ENCODE measurements at places on chromosomes 3 and 15. TPM values are rescaled to one million over a fixed set of nuclear protein-coding genes. Genes with fewer than 3 reads are reported as not detected.

GRCh38 chr3:47871389-47871788, 68.5 kb downstream of the DHX30 start:
- H3K4me3 ChIP-seq: no peak overlapping the region
- no peaks in the 10 kb centered on the region for H3K27me3 ChIP-seq
- H3K4me1 ChIP-seq: no peaks in the 10 kb centered on the region

- no peaks in the 10 kb centered on the region for H3K36me3 ChIP-seq
- no peak overlapping the region for H3K4me3 ChIP-seq
- no peaks in the 10 kb centered on the region for H3K4me1 ChIP-seq
- no peak overlapping the region for H3K27ac ChIP-seq
- DNase-seq: no peak
- no peaks in the 10 kb centered on the region for H3K27me3 ChIP-seq
These were observed 100.6 kb downstream of the STAG1 start for GRCh38 chr3:136651581-136651980.

DNA sequence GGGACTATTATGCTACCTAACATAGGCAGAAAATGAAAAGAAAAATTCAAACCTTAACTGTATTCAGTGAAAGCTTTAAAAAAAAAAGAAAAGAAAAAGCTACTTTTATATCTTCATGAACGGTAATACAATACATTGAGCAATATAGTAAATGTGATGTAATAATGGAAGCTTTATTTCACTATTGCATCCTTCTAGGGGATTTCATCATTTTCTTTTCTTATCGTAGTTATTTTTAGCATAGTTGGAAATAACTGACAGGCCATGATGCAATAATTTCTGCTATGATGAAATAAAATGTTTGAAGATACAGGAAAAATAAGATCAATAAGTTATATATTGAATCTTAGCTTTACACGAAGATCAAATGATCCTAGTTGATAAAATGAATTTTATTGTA, 40.3 kb upstream of the ZCWPW2 start:
- no peak overlapping the region for H3K27ac ChIP-seq
- H3K36me3 ChIP-seq: no peaks in the 10 kb centered on the region
- no peak for DNase-seq
- no peak overlapping the region for H3K4me3 ChIP-seq

GRCh38 chr3:176193032-176193730, 1004.1 kb downstream of the TBL1XR1 start:
- peaks cover 1% of the 10 kb centered on the region for H3K4me1 ChIP-seq
- no peak overlapping the region for H3K4me3 ChIP-seq
- no peaks in the 10 kb centered on the region for H3K36me3 ChIP-seq
- H3K27ac ChIP-seq: no peak overlapping the region

DNA sequence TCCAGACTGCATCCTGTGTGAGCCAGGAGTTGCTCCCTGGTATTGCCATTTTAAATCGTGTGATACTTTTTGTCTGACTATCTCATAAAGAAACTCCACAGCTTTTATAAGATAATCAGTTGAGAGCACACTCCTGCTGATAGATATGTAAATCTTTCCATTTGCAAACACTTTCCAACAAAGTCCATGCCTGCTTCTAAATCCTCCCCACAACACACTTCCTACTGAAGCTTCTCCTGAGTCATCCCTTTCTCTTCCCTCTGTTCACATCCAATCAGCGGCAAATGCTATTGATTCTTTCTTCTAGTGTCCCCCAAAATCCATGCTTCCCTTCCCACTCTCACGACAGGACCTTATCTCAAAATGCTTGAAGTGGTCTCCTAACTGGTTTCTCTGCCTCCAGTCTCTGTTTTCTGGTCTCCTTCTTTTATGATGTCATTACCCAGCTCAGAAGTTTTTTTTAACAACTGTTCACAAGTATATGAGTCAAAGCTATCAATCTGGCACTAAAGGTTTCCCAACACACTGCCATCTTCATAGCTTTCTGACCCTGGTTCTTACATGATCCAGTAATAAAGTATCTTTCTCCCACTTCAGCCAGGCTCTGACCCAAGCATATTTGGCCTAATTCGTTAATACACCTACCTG, 4.5 kb upstream of the WWTR1 start:
- H3K4me3 ChIP-seq: no peak overlapping the region
- H3K4me1 ChIP-seq: peaks cover 5% of the 10 kb centered on the region
- H3K27me3 ChIP-seq: no peaks in the 10 kb centered on the region
- H3K27ac ChIP-seq: no peak overlapping the region
- no peak for DNase-seq
- H3K36me3 ChIP-seq: no peaks in the 10 kb centered on the region

- no peaks in the 10 kb centered on the region for H3K4me1 ChIP-seq
- H3K27ac ChIP-seq: no peak overlapping the region
- no peak overlapping the region for H3K4me3 ChIP-seq
- H3K36me3 ChIP-seq: no peaks in the 10 kb centered on the region
- DNase-seq: no peak
These were observed 7.5 kb upstream of the NR1I2 start for GRCh38 chr3:119774444-119774843.

DNA sequence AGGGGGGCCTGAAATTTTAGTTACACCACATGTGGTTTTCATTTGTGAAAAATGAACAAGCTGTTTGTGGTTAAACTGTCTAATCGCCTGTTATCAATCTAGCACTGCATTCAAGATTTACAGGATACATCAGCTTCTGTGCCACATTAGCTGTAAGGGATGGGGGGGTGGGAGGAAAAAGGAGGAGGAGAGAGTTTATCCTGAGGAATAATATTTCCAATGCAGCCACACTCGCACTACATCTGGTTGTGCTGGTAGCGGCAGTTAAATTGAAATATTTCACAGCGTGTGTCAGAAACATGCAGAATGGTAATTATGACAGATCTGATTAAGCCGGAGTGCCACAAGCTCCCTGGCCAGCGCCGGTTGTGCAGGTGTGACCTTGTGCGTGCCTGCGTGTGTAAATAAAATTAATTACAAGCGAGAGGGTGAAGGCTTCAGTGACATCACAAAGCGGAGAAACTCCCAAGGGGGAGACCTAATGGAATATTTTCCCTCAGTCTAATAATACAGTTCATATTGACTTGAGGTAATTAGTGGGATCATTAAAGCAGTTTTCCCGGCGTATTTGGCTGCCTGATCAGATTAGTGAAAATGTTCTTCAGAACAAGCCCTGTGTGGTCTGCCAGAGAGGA, 55.5 kb downstream of the SATB1 start:
- no peak overlapping the region for H3K27ac ChIP-seq
- H3K4me3 ChIP-seq: no peak overlapping the region
- H3K27me3 ChIP-seq: no peaks in the 10 kb centered on the region

GRCh38 chr15:72604794-72605193, 49.7 kb upstream of the GOLGA6B start:
- no peak overlapping the region for H3K4me3 ChIP-seq
- DNase-seq: no peak
- H3K4me1 ChIP-seq: no peaks in the 10 kb centered on the region
- no peak overlapping the region for H3K27ac ChIP-seq
- no peaks in the 10 kb centered on the region for H3K27me3 ChIP-seq

DNA sequence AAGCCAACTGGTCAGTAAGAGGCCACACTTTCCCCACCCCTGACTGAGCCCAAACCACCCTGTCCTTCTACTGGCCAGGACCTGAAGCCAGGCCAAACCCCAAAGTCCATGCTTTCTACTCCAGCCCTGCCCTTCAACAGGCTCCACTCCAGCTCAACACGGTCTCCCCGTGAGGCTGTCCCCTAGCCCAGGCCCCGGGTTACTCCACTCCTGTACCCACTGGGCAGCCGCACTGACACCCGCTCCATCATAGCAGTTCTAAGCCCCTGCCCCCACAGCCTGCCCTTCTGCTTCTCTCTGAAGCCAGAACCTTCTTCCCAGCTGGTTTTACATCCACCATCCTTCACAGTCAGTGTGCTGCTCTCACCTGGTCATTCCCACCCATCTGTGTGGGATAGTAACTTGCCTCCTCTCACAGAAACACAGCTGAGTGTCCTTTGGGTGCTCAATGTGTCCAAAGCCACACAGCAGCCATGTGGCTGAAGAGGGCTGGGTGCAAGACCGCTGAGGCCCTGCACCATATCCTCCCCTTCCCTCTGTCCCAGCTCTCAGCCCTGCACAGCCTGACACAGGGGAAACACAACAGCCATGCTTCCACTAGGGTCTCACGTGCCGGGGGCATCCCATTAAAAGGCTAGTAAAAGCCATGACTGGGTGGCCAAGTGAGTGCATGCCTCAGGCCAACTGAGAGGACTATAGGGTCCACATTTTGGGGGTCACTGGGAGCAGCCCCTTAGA, 38.1 kb downstream of the TLE3 start:
- H3K4me1 ChIP-seq: peaks cover 8% of the 10 kb centered on the region
- no peak overlapping the region for H3K27ac ChIP-seq
- H3K27me3 ChIP-seq: no peaks in the 10 kb centered on the region
- no peak overlapping the region for H3K4me3 ChIP-seq
- peak; percentile 21 for DNase-seq

- H3K27me3 ChIP-seq: no peaks in the 10 kb centered on the region
- H3K36me3 ChIP-seq: no peaks in the 10 kb centered on the region
- no peak overlapping the region for H3K4me3 ChIP-seq
- H3K4me1 ChIP-seq: no peaks in the 10 kb centered on the region
- no peak for DNase-seq
These were observed 677.8 kb downstream of the FHIT start for GRCh38 chr3:60573494-60573893.

DNA sequence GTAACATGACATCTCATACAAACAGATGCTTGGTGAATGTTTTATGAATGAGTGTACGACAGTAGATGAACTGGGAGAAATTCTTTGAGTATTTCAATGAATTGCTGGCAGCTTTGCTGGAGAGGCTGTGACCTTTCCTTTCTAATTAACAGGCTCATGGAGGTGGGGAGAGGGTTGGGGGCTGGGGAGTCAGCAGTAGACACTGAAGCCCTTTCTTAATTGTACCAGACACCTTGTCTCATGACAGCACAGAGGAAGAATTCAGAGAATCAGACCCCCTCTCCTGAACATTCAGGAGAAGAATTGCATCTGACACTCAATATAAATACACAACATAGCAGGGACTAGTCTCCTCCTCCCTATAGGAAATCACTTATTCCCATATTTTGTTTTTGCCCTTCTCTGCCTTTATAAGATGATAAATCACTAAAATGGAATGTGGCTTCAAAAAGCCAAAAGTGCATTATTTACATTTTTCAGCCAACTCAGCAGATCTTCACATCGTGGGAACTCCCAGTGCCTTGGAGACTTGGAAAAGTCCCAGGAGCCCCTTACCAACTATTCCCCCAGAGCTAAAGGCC, 66.2 kb upstream of the TPM1 start:
- H3K27me3 ChIP-seq: no peaks in the 10 kb centered on the region
- no peaks in the 10 kb centered on the region for H3K36me3 ChIP-seq
- DNase-seq: no peak

DNA sequence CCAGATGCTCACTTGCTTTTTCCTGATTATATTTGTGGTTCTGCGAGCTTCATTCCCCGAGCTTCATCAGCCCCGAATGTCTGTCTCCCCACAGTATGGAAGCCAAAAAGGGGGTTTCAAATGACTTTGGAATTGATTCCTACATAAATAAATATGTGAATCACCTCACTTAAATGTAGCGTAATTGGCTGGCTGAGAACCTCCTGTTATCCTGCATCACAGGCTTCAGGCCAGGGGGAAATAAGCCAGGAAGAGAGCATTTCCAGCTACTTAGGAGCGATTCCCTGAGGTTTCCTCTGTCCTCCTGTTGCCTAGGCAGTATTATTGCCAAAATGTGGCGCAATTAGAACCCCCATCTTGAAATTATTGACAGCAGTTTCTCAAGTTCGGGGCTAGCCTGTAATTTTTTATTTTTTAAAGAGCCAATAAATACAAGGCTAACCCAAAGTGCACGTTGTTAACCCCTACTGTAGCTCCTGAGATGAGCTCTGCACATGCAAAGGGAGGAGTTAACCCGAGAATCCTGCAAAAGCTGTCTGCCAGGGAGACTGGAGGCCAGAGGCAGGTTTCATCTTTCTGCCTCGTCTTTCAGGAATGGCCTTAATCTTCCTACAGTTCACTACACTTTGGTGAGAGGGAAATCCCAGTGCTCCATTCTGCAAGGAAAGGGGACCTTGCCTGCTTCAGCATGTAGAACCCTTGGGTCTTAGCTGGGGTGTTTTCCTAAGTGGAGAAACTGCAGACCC, 148.2 kb downstream of the ADAMTS9 start:
- no peak overlapping the region for H3K27ac ChIP-seq
- H3K4me3 ChIP-seq: no peak overlapping the region
- no peak for DNase-seq
- no peaks in the 10 kb centered on the region for H3K36me3 ChIP-seq

DNA sequence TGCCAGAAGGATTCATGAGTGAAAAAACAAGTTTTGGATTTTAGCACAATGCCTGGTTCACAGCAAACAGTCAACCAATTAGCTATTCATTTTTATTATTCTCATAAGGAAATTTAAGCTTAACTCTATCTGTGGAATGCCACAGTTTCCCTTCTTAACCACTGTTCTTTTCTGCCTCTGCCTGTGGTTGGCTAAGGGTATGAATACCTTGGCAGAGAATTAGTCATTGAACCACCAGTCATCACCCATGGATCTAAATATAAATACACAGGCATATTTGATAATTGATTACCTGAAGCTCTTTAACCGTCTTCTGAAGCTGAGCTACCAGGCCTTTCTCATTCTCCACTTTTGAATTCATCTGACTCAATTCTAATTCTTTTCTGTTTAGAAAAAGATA, 79.9 kb downstream of the MYH15 start:
- no peaks in the 10 kb centered on the region for H3K27me3 ChIP-seq
- no peak for DNase-seq
- H3K4me3 ChIP-seq: no peak overlapping the region
- no peaks in the 10 kb centered on the region for H3K4me1 ChIP-seq
- H3K36me3 ChIP-seq: no peaks in the 10 kb centered on the region
- no peak overlapping the region for H3K27ac ChIP-seq

GRCh38 chr15:68347392-68347791, 69.8 kb downstream of the FEM1B start:
- no peak for DNase-seq
- H3K4me3 ChIP-seq: no peak overlapping the region
- H3K36me3 ChIP-seq: no peaks in the 10 kb centered on the region
- H3K27me3 ChIP-seq: no peaks in the 10 kb centered on the region

DNA sequence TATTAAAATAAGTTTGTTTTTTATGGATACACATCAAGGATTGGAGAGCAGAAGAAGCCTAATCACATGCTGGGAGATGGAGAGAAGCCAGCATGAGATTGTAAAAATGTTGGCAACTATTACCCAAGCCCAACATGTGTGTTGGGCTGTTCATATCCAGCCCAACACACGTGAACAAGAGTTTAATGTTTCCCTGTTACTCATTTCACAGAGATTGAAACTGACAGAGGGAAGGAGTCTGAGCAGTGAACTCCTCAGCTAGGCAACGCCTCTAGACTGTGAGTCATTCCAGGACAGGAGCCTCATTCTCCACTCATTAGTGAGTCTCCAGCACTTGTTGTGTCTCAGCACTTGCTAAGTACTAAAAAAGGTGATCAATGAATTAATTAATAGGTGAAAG, 43.2 kb upstream of the CMSS1 start:
- H3K4me3 ChIP-seq: no peak overlapping the region
- H3K4me1 ChIP-seq: no peaks in the 10 kb centered on the region
- no peak overlapping the region for H3K27ac ChIP-seq
- H3K27me3 ChIP-seq: no peaks in the 10 kb centered on the region
- DNase-seq: no peak
- no peaks in the 10 kb centered on the region for H3K36me3 ChIP-seq

- H3K27ac ChIP-seq: no peak overlapping the region
- no peak for DNase-seq
- H3K4me1 ChIP-seq: peaks cover 5% of the 10 kb centered on the region
- no peaks in the 10 kb centered on the region for H3K27me3 ChIP-seq
These were observed 16.8 kb upstream of the SRP14 start for GRCh38 chr15:40055576-40056293.

Gene MASP1
- 4.7 TPM for total RNA-seq

Gene C3orf22
- total RNA-seq: 0.12 TPM

Data from ovary (tissue), 10 donors.